Activated CD4-positive, alpha-beta T cell treated with anti-CD3 and anti-CD28 coated beads, Interleukin-2, amount 10 ng/mL, durations not matched to agents 7 days and 5 days (primary cell): ENCODE measurements at places on chromosomes 4 and X.

GRCh38 chrX:134660627-134661026 lies 2.4 kb upstream of the PLAC1 start:
- no peak for DNase-seq

- no peak for DNase-seq
Measured at GRCh38 chr4:155703486-155704247, 37.0 kb downstream of the GUCY1A1 start.

DNA sequence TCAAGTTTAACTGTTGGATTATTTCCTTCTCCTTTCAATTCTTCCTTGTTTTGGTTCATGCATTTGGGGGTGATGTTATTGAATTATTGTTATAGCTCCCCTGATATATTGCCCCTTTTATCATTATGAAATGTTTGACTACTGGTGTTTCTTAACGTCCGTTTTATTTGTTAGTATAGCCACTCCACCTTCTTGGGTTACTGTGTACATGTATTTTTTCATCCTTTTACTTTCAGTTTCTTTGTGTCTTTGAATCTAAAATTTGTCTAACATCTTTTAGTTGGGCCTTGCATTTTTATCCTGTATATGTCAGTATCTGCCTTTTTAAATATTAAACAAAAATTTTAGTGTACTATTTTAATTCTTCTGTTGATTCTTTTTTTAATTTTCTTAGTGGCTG lies 88.7 kb downstream of the TNIP2 start:
- no peak for DNase-seq

DNA sequence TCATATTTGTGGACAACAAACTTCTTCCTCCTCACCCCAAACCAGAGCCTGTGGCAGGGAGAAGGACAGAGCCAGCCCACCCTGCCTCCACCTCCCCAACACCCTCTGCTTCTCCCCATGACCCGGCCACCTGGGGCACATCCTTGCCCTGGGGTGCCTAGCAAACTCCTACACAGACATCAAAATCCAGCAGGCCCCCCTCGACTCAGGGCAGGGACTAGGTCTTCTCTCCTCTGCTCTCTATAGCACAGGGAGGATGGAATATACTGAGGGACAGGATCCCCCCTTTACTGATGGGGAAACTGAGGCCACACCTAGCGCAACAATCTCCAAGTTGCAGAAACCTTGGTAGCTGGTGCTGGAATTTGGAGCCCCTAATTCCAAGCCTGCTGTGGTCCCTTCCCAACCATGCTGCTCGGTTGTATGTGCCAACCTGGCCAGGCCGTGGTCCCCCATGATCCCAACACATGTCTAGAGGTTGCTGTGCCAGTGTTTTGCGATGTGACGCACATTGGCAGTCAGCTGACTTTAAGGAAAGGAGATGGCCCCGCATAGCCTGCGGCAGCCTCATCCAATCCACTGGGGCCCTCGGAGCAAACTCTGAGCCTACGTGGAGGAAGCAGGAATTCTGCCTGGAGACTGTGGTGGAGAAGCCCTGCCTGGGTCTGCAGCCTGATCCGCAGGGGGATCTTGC lies 53.9 kb upstream of the ADRA2C start:
- DNase-seq = no peak

GRCh38 chr4:98659741-98660462 lies 1.5 kb upstream of the TSPAN5 start:
- DNase-seq = no peak

DNA sequence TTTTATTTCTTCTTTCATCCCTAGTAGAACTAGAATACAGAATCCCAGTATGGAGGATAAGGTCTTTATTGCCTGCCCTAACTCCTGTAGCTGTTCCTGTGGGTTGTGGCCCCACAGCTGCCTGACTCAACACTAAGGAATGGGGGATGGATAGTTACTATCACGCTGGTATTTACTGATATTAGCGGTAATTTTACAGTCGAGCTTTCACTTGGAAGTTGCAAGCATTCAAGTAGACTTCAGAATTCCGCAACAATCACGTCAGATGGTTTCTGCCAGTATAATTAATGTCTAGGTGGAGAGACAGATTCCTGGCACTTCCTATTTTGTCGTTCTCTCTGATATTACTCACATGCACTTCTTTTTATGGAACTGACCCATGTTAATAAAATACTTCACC lies 489.8 kb downstream of the PABPC4L start:
- DNase-seq = no peak

DNA sequence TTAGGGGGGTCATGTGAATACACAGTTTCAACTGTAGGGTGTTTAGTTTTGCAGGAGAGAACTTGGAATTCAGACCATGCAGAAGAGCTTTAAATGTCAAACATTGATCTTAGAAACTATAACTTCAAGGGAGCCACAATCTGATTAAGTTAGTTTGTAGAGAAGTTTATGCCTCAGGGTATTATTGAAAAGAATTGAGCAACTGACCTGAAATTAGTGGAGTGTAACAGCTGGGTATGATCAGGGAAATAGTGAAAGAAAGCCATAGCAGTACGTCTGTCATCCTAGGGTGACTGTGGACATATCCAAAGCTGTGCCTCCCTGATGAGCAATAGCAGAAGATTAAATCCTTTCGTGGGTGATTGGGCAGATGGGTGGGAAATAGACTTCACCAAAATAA lies 63.8 kb downstream of the FAM47B start:
- no peak for DNase-seq

DNA sequence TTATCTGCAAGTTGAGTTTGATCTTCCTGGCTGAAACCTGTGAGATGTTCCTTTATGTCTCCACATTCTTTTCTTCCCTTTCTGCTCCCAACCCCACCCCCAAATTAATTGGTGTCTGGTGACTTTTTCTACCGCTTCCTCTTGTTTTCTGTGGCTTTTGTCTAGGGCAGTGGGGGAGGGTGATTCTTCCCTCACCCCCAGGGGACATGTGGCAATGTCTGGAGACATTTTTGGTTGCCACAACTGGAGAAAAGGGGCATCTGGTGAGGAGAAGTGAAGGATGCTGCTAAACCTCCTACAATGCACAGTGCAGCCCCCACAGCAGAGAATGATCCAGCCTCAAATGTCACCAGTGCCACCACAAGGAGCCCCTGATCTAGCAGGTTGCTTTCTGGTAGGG lies 152.9 kb downstream of the NHS start:
- no peak for DNase-seq

DNA sequence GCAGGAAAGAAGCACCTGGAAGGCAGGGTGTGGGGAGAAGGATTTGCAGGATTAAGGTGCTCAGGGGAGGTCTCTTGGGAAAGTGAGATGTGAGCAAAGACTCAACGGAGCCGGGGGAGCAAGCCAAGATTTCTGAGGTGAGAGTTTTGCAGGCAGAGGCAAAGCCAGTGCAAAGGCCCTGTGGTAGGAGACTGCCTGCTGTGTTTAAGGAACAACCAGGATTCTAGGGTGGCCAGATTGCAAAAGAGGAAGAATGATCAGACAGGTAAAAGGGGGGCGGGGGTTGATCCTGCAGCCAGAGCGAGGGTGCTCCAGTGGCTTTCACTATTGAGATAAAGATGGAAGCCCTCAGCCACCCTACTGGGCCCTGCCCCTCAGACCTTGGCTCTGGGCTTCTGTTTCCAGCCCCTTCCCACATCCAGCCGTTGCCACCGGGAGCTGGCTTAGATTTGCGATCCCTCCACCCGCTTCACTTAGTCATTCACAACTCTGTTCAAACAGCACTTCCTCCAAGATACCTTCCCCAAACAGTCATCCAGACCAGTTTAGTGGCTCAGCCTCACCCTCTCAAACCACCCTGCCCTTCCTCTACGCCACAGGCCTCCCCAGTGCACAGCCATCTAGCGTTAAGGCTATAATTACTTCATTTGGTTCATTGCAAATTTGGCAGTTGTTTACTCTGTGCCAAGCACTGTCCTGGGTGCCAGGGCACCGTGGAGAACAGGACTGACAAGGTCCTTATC lies 23.3 kb upstream of the BCOR start:
- DNase-seq = no peak

GRCh38 chr4:146096371-146096770 lies 79.1 kb upstream of the LSM6 start:
- DNase-seq = no peak

DNA sequence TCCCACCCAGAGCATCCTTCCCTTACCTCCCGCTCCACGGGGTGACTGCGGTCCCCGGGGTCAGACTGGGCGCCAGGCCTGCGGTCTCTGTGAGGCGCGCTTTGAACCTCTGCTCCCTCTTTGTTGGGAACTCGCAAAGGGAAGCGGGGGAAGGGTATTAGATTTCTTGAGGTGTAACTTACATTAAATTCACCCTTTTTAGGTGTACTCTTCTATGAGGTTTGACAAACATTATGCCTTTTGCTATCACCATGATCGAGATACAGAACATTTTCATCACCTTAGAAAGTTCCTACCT lies 569 bp downstream of the DCK start:
- no peak for DNase-seq

- peak; percentile 18 for DNase-seq
Measured at GRCh38 chr4:86961605-86962295, 26.9 kb downstream of the AFF1 start.

GRCh38 chr4:27009539-27009938 lies 148.9 kb downstream of the STIM2 start:
- no peak for DNase-seq

- no peak for DNase-seq
Measured at GRCh38 chrX:54411732-54412131, 28.5 kb upstream of the TSR2 start.

DNA sequence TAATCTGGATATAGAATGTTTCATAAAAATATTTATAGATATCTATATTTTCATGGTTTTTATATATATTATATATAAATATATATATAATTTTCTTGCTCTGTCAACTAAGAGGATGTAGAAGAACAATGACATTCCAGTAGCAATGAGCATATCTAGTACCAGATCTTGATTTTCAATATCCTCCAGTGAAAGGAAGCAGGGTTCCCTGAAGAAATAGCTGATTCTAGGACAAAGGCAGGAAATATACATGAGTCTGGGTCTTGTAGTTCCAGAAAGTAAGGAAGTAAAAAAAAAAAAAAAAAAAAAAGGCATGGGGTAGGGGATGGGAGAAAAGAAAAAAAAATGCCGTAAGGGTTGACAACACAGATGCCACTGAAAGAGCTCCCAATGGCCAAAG lies 241.4 kb downstream of the RASL11B start:
- DNase-seq = no peak

DNA sequence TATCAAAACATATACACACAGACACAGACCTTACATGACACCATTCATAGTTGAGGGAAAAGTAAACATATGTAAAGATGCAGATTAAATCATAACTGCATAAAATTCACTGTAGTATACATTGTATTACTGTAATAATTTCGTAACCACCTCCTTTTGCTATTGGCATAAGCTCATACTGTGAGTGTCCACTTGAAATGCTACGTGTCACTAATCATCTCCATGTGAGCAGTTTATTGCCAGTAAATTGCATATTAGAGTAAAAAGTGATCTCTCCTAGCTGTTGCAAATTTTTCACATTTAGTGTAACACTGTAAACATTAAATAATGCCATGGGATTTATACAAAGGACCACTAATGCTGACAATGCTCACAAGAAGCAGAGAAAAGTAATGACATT lies 256.7 kb upstream of the GNPDA2 start:
- no peak for DNase-seq
